Anterior cingulate cortex (tissue), 58 donors: ENCODE measurements at places on chromosomes 5 and 9.
A peak's percentile ranks its signal among the peaks of the same experiment; 100 is the strongest.

GRCh38 chr9:109903515-109904138, 123.6 kb downstream of the PALM2AKAP2 start:
- DNase-seq = no peak

GRCh38 chr5:175657593-175658271, at the start of gene HRH2:
TSS of gene HRH2 (plus strand) at chr5:175658071. CDS start at chr5:175683234, 25,163 bp downstream.
- DNase-seq = no peak

DNA sequence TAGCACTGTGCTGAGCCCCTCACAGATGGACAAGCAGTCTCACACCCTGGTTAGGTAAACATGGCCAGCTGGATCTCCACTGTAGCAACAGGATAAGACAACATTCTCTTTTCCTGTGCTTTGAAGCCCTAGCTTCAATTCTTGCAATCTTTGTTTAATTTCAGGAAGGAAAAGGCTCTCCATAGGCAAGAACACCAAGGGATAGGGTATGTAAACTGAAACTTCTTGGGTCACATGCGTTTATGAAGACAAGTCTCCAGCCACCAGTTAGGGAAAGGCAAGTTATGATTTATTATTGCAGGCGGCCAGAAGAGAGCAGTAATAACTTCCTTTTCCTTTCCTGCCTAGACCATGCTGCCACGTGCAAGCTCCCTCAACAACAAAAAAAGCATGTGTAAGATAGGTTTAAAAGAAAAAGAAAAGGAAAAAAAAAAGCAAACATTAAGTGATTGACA, 50.1 kb upstream of the POU5F2 start:
- no peak for DNase-seq

GRCh38 chr9:99425124-99425523, 203.0 kb downstream of the SEC61B start:
- DNase-seq = no peak

GRCh38 chr9:131111186-131111853, 14.1 kb upstream of the NUP214 start:
- DNase-seq = no peak

DNA sequence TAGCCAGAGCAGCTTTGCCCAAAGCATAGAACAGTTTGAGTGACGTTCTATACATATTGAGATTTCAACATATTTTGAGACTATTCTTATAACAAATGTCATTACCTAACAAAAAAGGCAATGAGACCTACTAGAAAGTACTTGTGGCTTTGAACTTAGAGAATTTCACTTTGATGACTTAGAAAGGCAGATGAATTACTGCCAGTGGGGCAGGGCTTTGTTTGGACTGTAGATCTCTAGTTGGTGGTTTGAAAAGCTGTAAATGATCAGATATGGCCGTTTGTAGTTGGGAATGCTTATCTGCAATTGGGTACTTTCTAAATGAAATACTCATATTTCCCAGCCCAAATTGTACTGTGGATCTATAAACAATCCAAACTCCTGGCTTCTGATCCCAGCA, 28.1 kb downstream of the SOX30 start:
- no peak for DNase-seq

DNA sequence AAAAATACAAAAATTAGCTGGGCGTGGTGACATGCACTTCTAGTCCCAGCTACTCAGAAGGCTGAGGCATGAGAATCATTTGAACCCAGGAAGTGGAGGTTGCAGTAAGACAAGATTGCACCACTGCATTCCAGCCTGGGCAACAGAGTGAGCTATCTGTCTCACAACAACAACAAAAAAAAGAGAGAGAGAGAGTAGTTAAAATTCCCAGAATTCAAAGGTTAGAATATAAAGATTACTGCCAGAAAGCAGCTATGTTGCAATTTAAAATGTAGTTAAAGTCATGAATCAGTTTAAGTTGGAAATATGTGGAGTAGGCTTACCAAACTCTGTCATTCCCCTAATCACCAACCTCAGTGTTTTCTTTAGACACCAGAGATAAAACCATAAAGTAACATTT, 58.7 kb upstream of the SUSD1 start:
- no peak for DNase-seq

- no peak for DNase-seq
These were observed 1293.9 kb upstream of the CDH6 start for GRCh38 chr5:29899583-29899982.

GRCh38 chr9:107739601-107740082, 250.1 kb upstream of the KLF4 start:
- peak; percentile 60 for DNase-seq

DNA sequence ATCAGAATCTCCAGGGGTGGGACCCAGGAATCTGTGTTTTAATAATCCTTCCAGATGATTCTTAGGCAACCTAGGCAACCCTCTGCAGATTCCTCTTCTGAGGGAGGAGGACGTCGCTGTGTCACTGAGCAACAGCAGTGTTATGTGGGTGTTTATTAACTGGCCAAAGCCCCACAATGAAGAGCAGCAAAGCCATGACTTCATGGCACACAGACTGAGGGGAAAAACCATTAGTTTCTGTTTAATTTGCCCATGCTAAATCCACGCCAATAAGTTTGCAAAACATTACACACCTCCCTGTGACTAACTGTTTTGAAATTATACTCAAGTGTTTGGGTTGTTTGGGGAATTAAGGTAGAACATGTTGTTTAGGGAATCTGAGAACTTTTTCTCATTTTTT, 83.7 kb upstream of the TMED7 start:
- DNase-seq = no peak

GRCh38 chr5:923281-923873, 30.7 kb downstream of the TRIP13 start:
- DNase-seq = peak; percentile 38

GRCh38 chr5:129459450-129459776, 685 bp upstream of the ADAMTS19 start:
- no peak for DNase-seq

DNA sequence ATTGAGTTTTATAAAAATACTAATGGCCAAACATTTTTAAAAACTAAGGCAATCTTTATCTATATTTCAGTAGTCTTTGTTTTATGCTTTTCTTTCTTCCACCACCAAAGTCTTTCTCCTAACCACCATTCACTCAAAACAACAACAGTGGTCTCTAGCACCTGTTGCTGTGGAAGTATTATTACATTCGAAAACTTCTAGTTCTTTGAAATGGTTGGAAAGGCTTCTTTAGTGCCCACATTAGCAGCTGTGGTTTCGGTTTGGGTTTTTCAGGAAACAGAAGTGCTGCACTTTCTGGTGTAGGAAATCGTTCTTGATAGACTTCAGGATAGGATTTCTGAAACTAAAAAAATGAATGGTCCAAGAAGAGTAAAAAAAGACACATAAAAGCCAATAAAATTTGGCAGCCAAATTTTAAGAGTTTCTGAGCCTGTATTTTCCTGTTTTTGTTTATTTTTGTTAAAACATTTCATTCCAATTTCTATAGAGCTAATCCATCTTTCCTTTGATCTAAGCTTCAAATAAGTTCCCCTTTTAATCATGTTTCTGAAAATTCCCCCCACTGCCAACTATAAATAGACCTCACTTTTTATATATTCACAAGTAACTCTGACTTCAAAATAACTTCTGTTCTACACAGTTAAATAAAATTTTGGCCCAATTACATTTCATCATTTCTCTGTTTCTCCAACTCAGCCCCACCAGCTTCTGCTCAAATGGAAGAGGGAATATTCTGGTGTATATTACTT, 102.2 kb downstream of the DEPDC1B start:
- no peak for DNase-seq

DNA sequence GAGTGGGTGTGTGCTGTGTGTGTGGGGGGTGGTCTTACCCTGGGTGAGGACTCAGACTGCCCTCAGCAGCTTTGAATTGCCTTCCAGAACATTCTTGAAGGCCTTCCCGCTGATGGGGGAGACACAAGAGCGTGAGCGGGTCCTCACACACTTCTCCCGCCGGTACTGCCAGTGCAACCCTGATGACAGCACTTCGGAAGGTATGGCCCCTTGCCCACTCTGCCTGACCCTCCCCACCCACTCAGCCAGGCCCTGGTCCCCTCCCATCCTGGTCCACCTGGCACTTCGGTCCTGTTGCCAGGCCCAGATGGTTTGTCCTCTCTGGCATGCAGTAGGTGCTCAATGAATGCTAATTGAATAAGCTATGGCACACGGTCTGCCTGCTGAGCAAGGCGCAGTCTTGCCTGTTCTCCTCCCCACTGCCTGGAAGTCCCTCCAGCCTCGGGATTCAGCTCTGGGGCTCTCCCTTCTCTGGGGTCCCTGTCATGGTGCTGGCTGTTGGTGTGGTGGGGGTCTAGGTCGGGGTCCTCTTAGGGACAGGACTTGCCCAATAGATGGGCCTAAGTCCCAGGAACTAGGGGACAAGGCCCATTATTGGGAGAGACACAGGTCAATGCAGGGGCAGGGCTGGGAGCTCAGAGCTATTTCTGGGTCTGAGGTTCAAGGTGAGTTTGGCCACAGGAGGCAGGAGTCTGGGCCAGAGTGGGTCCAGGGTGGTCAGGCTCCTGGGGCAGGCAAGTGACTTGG, 26.4 kb downstream of the PSD2 start:
- no peak for DNase-seq

GRCh38 chr9:13597427-13597826, 317.9 kb upstream of the MPDZ start:
- no peak for DNase-seq

- no peak for DNase-seq
These were observed 30.0 kb downstream of the RNF130 start for GRCh38 chr5:180041301-180042274.

GRCh38 chr9:86684148-86684547, 263.2 kb downstream of the GAS1 start:
- DNase-seq = no peak

DNA sequence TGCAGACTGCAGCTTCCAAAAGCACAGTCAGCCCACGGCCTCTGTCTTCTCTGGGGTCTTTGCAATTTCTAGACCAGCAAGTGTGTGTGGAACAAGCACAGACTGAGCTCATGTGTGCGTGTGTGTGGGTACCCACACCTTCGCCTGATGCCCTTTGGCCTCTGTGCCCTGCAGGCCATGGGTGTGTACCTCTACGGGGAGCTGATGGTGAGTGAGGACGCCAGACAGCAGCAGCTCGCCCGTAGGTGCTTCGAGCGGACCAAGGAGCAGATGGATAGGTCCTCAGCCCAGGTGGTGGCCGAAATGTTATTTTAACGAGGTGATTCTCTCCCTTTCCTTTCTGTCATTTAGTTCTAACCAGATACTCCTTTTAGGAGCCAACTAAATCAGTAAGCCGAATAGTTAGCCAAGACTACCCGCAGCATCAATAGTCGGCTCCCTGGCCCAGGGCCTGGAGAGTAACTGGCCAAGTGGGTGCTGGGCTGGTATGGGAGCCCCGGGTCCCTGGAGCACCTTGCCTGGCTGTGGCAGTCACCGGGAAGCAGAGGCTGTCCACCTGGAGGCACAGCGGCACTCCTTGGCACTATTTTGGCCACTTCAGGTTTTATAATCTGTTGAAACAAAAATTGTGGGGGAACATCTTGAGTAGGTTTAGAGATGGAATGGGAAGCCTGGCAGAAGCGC, 235.0 kb downstream of the FANCC start:
- no peak for DNase-seq

DNA sequence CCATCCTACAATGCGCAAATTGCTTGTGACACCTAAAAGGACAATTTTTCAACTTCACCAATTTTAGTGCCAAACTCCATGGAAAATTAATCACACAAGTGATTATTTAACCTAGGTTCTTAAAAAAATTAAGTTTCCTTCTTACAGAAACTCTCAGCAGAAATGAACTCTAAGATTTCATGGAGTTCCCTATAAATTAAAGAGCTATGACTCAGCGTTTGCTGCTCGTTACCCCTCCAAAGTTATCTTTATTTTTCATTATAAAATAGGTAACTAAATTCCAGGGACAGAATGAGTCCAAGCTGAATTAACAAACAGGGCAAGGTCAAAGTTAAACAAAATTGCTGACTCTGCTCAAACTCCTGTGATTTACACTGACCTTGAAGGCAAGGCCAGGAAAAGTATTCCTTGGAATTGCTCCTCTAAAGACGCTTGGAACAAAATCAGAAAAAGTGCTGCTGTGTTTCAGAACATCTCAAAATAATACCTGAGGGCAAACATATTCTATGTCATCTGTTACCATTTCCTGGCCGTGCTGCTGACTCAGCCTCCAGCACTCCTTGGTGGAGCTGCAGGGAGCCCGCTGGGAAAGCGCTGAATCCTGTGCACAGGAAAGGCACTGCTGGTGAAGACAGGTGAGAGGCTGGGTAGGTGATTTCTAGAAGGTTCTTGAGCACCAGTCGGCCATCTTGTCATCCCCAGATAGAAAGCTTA, 2.5 kb upstream of the CMBL start:
- DNase-seq = no peak

- DNase-seq = no peak
These were observed 145.4 kb downstream of the MTX3 start for GRCh38 chr5:79845448-79846197.

- DNase-seq = no peak
These were observed 148.5 kb downstream of the SGCD start for GRCh38 chr5:156475182-156476157.

DNA sequence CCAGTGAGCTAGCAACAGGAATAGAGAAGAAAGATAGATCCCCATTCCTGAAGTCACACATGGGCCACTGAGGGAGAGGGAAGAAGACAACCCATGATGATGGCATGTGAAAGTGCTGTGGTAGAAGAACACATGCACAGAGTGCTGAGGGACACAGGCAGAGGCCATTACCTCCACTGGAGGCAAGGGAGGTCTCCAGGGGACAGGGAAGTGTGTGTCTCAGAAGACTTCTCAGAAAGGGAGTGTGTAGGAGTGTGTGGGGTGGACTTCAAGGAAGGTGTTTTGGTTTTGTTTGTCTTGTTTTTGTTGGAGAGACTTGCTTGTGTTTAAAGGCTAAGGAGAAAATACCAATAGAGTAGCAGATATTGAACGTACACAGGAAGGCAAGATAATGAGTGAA, 77.0 kb upstream of the SMARCA2 start:
- DNase-seq = no peak

- DNase-seq = no peak
These were observed 1.6 kb downstream of the ANXA6 start for GRCh38 chr5:151155775-151156506.

- no peak for DNase-seq
These were observed 17.9 kb upstream of the CTNNAL1 start for GRCh38 chr9:109031241-109031640.

DNA sequence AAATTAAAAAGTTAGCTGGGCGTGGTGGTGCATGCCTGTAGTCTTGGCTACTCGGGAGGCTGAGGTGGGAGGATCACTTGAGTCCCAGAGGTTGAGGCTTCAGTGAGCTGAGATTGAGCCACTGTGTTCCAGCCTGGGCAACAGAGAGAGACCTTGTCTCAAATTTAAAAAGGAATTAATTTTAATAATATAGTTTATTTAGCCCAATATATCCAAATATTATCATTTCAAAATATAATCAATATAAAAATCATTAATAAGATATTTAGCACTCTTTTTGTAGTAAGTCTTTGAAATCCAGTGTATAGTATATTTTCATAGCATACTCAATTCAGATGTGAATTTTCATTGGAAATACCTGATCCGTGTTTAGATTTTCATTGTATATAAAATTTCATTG, 43.2 kb upstream of the ORM1 start:
- no peak for DNase-seq

GRCh38 chr9:92794426-92794825, 29.8 kb upstream of the BICD2 start:
- no peak for DNase-seq
